ENCODE measurements at places on chromosomes 7 and 10. TPM values are rescaled to one million over a fixed set of nuclear protein-coding genes. Genes with fewer than 3 reads are reported as not detected.

The VSTM4 gene
- not detected for total RNA-seq

The ZNF394 gene
- total RNA-seq, result 18.0 TPM

The CUZD1 gene
- 1.6 TPM for total RNA-seq

The HOGA1 gene
- total RNA-seq, result 1.4 TPM

The PDE1C gene
- 46.5 TPM for total RNA-seq

The ZNF107 gene
- total RNA-seq, result 3.6 TPM

The CTAGE15 gene
- not detected for total RNA-seq

The ZSCAN21 gene
- total RNA-seq, result 12.6 TPM

The FRAT1 gene
- total RNA-seq, result 1.1 TPM

The GNGT1 gene
- 0.61 TPM for total RNA-seq

The HOXA9 gene
- 7.8 TPM for total RNA-seq

The PFKP gene
- total RNA-seq, result 168 TPM

The C10orf53 gene
- total RNA-seq, result not detected

The DNTT gene
- total RNA-seq, result not detected

The SLC13A1 gene
- total RNA-seq, result not detected

The ACTL6B gene
- total RNA-seq, result not detected

The MINDY4 gene
- 3.6 TPM for total RNA-seq

The GRM3 gene
- total RNA-seq, result not detected

The PTF1A gene
- total RNA-seq, result not detected

The INA gene
- not detected for total RNA-seq

The MKI67 gene
- 26.0 TPM for total RNA-seq

The C7orf25 gene
- 6.6 TPM for total RNA-seq

All from NCI-H460 (cell line).